GM23338 (cell line): ENCODE measurements at places on chromosomes 2 and 18. TPM values are rescaled to one million over a fixed set of nuclear protein-coding genes. Genes with fewer than 3 reads are reported as not detected.

DNA sequence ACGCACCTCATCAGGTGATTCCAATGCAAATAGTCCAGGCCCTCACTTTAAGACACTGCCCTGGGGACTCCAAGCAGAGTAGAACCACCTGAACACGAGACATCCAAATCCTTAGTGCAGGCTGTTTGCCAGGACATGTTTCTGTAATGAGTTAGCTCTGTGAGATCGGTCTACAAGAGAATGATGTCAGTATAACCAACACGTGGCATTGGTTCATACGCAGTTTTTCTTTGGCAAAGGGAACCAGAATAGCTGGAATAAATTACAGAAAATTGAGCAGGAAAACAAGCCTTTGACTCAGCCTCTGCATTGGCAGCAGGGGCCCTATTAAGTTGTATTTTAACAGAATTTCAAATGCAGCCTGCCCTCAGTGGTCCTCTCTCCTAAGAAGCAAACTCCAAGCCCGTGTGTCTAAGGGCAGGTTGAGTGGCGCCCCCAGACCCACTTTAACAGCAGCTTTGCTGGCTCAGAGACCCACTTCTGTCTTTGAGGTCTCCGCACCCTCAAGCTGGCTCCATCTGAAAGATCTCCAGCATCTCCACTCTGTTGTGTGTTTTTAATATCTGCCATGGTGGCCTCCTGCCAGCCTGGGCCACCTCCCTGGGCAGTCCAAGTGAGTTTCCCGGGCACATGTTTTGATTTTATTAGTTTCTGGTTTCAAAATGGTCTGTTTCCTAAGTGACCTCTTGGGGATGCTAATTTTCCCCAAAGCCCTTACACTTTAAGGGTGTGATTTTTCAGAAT, 61.3 kb downstream of the ALPK2 start:
- no peak for DNase-seq

DNA sequence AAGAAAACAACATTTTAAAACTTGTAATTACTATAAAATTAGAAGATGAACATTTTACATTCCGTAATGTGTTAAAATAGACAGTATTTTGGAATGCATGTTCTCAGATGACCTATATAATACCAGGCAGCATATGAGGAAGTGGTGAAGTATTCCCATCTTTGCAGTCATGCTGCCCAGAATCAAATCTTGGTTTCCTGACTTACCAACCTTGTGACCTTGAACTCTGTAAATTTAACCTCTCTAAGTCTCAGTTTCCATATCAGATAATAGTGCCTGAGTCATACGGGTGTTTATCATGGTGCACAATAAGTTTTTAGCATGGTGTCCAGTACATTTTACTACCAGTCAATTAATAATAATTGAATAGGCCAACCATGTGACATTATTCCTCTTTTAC, 7.3 kb upstream of the GALM start:
- DNase-seq: no peak

The ANKRD30BL gene
- polyA plus RNA-seq: 0.23 and 0.26 TPM in 2 replicates

DNA sequence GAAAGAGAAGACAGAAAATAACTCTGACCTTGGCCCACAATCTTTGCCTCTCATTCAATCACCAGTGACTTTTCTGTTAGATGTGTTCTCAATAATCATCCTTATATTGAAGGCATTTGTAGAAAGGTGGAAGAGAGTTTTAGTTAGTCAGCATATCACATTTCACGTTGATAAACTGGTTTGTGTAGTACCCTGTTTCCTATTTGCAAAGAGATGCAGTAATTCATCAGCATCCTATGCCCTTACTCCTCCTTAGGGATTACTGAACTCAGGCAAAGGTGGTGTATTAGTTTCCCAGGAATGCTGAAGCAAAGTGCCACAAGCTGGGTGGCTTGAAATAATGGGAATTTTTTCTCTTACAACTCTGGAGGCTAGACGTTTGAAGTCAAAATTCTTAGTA, 145.0 kb downstream of the SPP2 start:
- no peak for DNase-seq

DNA sequence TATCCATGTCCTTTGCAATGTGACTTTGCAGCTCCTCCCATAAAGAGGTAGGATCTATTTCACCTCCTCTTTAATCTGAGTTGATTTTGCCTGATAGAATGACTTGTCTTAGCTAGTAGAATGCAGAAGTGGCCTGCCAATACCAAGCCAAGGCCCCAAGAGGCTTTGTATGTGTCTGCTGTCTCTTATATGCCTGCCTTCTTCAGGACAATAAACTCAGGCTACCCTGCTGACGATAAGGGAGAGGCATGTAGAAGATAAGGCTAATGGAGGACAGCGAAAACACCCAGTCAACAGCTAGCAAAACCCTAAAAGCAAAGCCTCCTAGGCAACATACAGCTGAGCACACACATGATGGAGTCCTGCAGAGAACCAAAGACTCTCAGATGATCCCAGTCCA, 1.8 kb upstream of the ZC3H8 start:
- DNase-seq: no peak

The IL1RL1 gene
- polyA plus RNA-seq: not detected in 2 replicates

The FBXO36 gene
- polyA plus RNA-seq: 4.6 and 5.8 TPM in 2 replicates

The MYCN gene
- 50.8 and 60.8 TPM in 2 replicates for polyA plus RNA-seq

The PMAIP1 gene
- 274 and 296 TPM in 2 replicates for polyA plus RNA-seq

DNA sequence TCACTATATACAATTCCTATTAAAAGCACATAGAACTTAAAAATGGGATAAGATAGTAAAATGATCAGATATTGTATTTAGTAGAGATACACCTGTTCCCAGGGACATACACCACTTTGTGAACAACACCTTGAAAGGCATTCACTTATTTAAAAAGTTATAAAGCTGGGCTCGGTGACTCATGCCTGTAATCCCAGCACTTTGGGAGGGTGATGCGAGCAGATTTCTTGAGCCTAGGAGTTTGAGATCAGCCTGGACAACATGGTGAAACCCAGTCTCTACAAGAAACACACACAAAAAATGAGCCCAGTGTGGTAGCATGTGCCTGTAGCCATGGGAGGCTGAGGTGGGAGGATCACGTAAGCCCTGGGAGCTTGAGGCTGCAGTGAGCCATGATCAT, 90.9 kb downstream of the RAPGEF4 start:
- no peak for DNase-seq

The IL1RL2 gene
- not detected in 2 replicates for polyA plus RNA-seq

The DUSP2 gene
- polyA plus RNA-seq: 6.4 and 6.6 TPM in 2 replicates

DNA sequence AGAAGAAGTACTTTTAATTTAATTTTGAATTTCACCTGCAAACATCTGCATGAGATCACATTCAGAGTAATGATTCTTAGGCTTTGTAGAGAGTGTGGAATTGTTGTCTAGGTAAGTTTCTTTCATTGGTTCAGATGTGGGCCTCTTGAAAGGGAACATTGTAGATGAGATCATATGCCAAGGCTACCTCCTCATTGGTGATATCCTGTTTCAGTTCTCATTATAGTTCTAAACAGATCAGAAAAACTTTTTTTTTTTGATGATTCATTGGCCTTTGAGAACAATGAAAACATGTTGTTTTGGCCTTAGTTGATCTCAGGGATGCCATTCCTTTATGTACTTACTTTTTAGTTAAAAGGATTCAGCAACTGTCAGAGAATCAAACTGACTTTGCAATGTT, 44.5 kb downstream of the EML6 start:
- DNase-seq: no peak

GRCh38 chr2:44246436-44246835, 28.8 kb upstream of the SLC3A1 start:
- DNase-seq: no peak

DNA sequence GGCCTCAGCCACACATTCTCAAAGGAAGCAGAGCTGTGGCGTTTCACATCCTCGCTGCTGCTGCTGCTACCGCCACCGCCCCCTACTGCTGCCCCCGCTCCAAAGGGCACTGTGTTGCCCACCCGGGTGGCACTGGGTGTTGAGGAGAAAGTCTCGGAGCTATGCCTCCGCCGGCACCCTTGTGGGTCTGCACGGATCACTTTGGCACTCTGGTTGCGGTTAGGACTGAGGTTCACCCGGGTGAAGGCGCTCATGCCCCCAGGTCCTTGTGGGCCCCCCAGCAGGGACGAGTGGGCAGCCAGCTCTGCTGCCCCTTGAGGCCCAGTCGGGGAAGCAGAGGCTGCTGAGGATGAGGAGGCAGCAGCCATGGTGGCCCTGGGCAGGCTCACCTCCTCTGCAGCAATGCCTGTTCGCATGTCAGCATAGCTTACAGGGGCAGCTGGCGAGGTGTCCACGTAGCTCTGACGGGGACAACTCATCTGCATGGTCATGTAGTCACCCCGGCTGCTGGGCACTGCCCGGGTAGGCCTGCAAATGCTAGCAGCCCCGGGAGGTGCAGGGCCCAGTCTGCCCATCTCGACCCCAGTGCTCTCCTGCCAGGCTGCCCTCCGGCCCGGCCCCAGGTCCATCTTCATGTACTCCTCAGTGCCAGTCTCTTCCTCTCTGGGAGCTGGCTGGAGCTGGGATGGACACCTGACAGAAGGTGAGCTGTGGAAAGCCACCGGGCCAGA, 4.2 kb downstream of the IRS1 start:
- DNase-seq: no peak
